ENCODE measurements at places on chromosomes 5 and 9. TPM values are rescaled to one million over a fixed set of nuclear protein-coding genes. Genes with fewer than 3 reads are reported as not detected.

Gene PCDHGA7
- polyA plus RNA-seq: 2.2 TPM

Gene SYK
- 26.2 TPM for polyA plus RNA-seq

Gene DPP7
- polyA plus RNA-seq: 16.8 TPM

Gene SLC27A6
- polyA plus RNA-seq: 1.7 TPM

Gene CCNI2
- 4.2 TPM for polyA plus RNA-seq

Gene IL13
- polyA plus RNA-seq: 0.08 TPM

Gene OR1Q1
- polyA plus RNA-seq: not detected

GRCh38 chr9:107422189-107423185 lies 67.1 kb downstream of the KLF4 start:
- peak; percentile 71 for DNase-seq

GRCh38 chr9:113581865-113582697 lies 118.6 kb downstream of the RGS3 start:
- DNase-seq: no peak

- DNase-seq: no peak
Observed at GRCh38 chr9:76510041-76510440, 51.1 kb downstream of the GCNT1 start.

DNA sequence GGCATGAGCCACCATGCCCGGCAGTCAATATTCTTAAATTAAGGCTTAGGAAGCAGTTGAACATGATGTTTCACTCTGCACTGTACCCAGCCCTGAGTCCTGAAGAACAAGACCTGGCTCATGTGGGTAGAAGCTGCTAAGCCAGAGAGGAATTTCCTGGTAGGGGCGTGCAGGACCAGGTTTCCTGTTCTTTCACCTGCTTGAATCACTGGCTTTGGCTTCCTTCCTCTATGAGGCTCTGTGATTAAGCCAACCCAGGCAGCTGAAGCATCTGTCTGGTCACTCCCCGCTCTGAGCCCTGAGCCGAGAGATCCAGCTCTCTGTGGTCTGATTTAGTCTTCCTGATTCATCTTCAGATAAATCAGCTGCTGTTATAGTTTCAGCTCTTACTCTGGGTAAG lies 29.1 kb downstream of the CFAP77 start:
- DNase-seq: no peak

- DNase-seq: no peak
Observed at GRCh38 chr5:115548683-115549082, 4.1 kb upstream of the FEM1C start.

DNA sequence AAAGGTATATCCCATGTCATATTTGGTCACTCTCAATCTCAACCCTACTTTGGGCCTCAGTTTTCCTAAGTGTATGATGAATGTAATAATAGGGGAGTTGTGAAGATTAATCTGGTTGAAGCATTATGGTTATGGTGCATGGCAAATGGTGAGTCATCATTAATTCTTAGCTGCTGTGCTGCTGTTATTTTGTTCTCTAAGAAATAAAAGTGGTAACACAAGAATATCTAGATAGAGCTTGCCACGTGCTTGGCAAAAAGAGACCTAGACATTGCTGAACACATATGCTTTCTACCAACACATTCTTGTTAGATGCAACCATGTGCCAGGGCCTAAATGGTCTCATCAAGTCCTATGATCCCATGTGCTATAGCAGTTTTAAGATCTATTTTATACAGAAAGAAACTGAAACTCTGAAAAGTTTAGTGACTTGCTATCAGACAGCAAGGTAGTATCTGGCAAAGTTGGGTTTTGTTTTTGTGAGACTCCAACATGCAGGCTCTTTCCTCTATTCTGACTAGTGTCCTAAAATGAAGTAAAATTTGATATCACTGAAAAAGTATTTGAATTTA lies 699.9 kb upstream of the MEF2C start:
- no peak for DNase-seq

- DNase-seq: no peak
Observed at GRCh38 chr5:172533399-172534228, 79.3 kb upstream of the SH3PXD2B start.

DNA sequence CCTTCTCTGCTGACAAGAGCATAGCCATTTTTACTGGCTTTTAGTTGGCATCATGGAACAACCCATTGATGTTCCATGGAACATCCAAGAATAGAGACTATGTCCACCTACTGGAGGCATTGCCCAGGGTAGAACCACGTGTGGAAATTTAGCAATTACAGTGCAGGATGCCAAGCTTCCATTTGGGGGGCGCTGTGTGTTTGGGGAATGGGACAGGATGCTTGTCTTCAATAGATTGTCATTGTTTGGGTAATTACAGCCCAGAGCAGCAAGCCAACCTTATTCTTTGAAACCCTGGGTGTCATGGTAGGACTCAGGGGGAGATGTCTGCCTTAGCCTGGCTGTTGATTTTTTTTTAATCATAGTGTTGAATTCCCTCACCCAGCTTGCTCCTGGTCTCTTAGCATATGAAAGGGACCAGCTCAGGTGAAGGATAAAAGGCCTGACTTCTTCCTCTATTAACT lies 171.1 kb downstream of the DOCK2 start:
- no peak for DNase-seq

- no peak for DNase-seq
Observed at GRCh38 chr5:91361055-91361701, 21.9 kb downstream of the ARRDC3 start.

DNA sequence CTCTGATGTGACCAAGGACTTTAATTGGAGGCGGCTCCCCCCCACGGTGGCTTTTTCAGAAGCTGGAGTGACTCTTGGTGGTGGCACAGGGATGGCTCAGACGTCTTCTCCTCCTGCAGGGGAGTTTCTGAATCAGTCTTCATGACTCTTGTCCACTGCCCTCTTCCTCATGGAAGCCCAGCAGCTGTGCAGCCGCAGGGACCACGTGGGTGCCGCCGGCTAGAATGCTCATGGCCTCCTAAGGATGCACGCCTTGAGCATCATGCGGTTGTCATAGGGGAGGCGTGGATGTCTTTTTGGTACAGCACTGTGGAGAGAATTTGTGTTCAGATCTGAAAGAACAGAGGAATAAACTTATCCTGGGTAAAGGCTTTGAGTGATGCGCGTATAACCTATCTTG lies 1.3 kb downstream of the TEX53 start:
- no peak for DNase-seq

GRCh38 chr5:150172145-150172544 lies 5.6 kb downstream of the CDX1 start:
- DNase-seq: no peak
